ENCODE measurements at places on chromosomes 11 and 22.
A peak's percentile ranks its signal among the peaks of the same experiment; 100 is the strongest.

GRCh38 chr11:120462825-120463224 is 48.7 kb upstream of the GRIK4 start:
- DNase-seq, result no peak

GRCh38 chr11:69486056-69486772 is 4.8 kb downstream of the LINC01488 start:
- no peak for DNase-seq

DNA sequence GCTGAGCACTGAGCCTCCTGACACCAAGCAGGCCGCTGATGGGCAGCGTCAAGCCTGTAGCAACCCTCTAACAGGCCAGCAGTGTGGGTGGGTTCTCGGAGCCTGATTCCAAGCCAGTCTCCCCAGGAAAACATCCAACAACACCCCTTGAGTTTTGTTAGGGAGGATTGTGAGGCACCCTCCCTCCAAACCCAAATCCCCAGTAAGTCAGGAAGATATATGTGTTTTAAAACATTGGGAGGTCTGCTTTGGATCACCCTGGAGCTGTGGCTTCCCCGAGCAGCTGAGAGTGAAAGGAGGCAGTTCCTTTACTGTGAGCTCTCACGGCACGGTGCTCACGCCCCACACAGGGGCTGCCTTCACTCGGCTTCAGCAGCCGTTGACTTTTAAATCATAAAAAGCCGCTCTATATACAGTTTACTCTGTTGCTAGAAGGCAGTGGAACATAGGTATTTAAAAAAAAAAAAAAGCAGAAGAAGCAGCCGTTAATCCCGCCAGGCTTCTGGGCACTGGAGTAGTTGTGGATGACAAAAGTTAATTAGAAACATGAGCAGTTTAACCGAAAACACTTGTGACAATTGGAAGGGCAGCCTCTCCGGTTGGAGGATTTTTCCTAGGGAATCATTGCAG is 218.6 kb downstream of the NAV2 start:
- DNase-seq, result no peak

- DNase-seq, result no peak
Measured at GRCh38 chr11:130510407-130511006, 62.1 kb downstream of the ADAMTS15 start.

DNA sequence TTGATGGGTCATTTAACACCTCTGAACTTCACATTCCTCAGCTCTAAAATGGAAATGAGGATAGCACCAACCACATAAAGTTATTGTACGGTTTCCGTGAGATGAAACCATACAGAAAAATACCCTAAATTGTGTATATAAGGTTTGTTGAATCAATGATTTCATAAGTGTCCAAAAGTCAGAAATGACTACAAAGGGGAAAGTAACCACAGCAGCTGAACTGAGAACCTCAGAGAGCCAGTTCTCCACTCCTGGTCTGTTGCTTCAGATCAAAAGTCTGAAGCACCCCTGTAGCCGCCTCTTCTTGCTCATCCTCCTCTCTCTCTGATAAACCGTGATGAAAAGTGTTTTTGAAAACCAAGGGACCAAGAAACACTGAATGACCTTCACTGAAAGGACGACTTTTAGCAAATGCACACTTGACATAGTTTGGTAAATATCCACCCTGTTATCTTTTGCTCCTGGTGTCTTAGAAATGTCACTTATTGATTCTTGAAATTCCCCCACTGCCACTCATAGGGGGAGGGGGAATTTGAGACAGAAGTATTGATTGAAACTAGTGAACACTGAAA is 194.5 kb downstream of the NAV2 start:
- no peak for DNase-seq

DNA sequence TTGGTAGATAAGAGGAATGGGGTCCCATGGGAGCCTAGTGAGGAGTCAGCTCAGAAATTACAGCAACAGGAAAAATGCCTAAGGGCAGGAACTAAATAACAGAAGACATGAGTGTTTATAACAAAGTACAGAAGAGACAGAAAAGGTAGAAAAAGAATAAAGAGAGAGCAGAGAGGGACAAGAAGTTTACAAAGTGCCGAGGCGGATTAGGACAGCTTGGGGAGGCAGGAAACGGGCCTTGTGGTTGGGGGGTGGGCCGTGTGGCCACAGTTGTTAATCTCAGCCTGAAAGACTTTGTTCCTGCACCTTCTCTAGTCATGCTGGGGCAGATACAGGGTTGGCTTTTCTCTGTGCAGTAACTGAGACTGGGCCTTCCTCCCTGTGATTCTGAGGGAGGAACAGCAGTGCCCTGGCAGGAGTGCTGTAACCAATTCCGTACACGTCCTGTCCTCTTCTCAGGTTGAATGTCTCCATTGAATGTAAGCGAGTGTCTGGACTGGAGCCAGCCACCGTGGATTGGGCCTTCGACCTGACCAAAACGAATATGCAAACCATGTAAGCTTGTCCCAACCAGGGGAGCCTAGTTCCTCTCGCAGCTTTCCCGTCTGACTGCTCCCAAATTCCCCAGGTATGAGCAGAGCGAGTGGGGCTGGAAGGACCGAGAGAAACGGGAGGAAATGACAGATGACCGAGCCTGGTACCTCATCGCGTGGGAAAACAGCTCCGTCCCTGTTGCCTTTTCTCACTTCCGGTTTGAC is 13.2 kb downstream of the NAA40 start:
- DNase-seq, result no peak

GRCh38 chr11:78237293-78238046 is 48.8 kb downstream of the USP35 start:
- no peak for DNase-seq

- no peak for DNase-seq
Measured at GRCh38 chr11:124174001-124174583, 9.1 kb upstream of the OR10D3 start.

DNA sequence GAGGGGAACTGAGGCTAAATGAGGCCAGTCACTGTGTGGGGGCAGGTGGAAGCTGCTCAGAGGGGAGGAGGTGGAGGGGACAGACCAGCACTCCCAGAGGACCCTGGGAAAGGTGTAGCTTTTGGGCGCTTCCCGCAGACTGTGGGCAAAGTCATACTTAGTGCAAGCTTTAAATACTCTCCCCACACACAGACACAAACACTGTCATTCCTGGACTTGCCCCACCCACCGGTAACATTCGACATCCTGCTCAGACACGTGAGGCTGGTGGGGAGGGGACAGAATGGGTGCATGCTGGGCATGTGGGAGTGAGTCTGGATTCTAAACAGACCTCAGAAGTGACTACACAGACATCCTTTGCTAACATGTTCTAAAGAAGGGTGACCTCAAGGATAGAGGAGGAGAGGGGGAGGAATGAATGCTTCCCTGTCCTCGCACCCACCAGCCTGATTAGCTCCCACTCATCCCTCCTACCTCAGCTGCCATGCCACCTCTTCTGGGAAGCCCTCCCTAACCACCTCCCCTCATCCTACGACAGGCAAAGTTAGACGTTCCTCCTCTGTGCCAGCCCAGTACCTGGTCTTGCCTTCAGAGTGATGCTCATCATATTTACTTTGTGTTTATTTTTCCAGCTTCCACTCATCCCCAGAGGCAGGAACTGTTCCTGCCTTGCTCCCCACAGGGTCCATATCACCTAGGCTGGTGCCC is 22.2 kb downstream of the TSKU start:
- DNase-seq, result peak; percentile 27

- peak; percentile 82 for DNase-seq
Measured at GRCh38 chr11:2196970-2197770, 25.6 kb upstream of the TH start.

GRCh38 chr22:26534874-26535602 is 22.8 kb upstream of the TFIP11 start:
- DNase-seq, result no peak

DNA sequence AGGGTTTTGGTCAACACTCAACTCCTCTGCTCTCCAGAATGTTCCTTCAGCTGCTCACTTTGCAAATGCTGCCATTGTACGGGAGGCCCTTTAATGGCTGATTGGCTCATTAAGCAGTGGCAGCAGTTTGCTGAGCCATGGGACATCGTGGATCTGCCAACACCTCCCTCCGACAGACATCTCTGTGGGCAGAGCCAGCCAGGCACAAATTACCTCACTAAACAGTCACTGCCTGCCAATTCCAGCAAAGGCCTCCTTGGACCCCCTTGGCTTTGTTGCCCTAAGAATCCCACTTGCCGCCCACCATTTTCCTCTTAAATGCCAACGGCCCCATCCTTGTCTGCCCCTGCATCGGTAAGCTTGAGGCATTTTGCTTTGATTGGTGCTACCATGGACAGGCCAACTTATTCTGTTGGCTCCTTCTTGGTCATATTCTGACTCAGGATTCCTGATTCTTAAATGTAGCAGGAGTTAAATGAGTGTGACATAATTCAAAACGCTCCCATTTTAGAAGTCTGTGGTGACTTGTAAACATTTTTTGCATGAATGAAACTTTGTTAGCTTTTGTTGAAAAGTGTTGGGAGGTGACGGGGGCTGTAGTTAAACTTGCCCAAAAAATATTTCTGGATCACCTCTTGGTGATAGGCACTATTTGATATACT is 57.5 kb upstream of the LMO2 start:
- DNase-seq, result no peak

GRCh38 chr11:120174866-120175265 is 36.0 kb upstream of the OAF start:
- no peak for DNase-seq

- no peak for DNase-seq
Measured at GRCh38 chr11:68313574-68314202, 1.3 kb downstream of the LRP5 start.

- no peak for DNase-seq
Measured at GRCh38 chr11:26283852-26284408, 48.0 kb upstream of the ANO3 start.

DNA sequence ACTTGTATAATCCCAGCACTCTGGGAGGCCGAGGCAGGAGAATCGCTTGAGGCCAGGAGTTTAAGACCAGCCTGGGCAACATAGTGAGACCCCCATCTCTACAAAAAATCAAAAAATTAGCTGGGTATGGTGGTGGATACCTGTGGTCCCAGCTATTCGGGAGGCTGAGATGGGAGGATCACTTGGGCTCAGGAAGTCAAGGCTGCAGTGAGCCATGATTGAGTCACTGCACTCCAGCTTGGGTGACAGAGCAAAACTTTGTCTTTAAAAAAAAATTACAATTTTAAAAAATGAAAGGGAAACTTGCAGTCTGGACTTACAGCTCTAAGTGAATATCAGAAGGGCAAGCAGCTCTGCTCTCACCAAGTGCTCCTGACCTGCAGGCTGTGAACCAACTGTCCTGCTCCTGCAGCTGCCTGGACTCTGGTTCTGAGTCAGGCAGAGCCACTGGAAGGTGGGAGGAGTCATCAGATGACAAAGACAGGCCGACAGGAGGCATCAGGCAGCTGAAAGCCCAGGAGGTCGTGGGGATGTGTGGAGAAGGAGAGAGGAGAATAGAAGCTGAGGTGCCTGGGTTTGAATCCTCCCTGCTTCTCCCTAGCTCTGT is 9.6 kb downstream of the SMTNL1 start:
- no peak for DNase-seq

GRCh38 chr22:23537416-23537815 is 42.7 kb downstream of the IGLL1 start:
- peak; percentile 28 for DNase-seq

DNA sequence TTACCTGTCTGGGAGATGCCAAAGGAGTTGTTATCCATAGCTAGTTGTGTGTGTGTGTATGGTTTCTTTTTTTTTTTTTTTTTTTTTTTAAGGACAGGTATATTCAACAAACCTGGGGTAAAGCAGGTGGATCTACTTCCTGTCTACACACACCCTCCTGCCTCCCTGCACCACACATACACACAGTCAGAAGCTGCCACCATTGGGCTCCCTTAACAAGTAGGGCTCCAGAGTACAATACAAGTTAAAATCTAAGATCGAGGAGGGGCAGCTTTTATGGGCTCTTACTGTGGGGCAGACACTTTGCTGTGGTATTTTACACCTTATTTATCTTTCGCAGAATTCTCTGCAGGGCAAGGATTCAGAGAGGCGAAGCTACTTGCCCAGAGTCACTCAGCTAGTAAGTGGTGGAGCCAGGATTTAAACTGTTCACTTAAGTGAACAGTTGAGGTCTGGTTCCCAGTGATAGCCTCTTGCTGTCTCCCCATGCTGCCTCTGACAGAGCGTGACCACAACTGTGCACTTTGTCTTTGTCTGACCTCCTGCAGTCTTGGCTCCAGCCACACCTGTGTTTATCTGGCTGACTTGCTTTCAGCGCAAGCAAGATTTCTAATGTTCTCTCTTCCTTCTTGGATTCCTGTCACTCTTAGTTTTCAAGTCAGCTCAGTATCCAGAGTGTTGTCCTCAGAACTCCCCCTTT is 135.0 kb downstream of the CSNK2A3 start:
- DNase-seq, result no peak

GRCh38 chr11:32033491-32033890 is 57.4 kb upstream of the RCN1 start:
- no peak for DNase-seq

DNA sequence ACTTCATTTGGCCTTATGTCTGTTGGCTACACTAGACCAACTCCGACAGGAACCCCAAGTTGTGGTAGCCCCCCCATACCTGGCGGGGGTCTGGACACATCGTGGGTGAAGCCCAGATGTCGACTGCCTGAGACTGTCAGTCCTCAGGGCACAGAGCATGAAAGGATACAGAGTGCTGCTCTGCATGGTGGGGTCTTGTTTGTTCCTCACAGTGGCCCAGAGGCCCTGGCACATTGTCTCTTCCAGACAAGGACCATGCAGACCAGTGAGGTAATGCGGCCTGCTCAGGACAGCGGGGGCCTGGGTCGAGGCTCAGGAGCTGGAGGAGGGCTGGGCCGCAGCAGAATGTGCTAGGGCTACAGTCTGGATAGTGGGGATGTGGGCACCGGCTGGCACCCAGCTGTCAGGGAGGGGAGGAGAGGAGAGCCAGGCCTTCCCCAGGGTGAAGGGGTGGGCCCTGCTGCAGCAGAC is 14.6 kb downstream of the CAPN5 start:
- no peak for DNase-seq

- DNase-seq, result no peak
Measured at GRCh38 chr11:61618978-61619377, 38.1 kb upstream of the SYT7 start.

- no peak for DNase-seq
Measured at GRCh38 chr11:130773244-130773820, 142.9 kb downstream of the SNX19 start.

- DNase-seq, result no peak
Measured at GRCh38 chr22:44543362-44543761, 45.3 kb upstream of the RTL6 start.

DNA sequence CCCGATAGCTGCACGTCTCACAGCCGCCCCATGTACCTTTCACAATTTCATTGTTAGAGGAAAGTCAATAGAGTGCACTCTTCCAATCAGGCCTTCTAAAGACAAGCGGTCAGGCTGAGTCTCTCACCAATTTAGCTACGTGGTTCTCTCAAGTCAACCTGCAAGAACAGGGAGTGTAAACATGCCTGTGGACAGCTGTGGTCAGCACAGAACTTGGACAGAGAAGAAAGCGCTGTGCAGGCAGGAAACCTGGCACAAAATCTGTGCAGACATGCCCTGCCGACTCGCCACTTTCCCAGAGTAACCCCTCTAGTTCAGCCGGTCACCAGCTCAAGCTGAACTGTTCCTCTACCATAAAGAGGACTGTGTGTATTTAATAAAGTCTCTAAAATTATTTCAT is 39.5 kb downstream of the CHKA start:
- no peak for DNase-seq

- no peak for DNase-seq
Measured at GRCh38 chr22:28983190-28983589, 78.4 kb downstream of the C22orf31 start.

- DNase-seq, result no peak
Measured at GRCh38 chr11:43376065-43376464, 17.3 kb downstream of the TTC17 start.
